ENCODE measurements at places on chromosomes 12 and 14.

DNA sequence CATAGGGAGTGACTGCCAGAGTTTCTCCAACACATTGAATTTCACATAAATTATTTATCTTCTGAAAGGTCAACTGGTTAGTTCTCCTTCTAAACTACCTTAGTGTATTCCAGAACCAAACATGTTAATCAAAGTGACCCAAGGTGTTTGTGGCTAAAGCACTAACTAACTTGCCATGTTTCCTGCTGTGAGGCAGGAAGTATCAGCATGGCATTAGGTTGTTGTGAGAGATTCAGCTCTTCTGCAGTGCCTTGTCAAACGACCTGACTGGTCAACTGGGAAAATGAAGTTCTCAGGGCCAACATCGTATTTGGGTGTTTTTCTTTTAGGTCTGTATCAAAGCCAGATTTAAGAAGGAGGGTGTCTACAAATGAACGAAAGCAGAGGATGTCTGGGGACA, 448.1 kb downstream of the APAF1 start:
- no peak overlapping the region for H3K27ac ChIP-seq
- no peaks in the 10 kb centered on the region for H3K27me3 ChIP-seq
- no peaks in the 10 kb centered on the region for H3K36me3 ChIP-seq
- H3K4me3 ChIP-seq = no peak overlapping the region
- H3K4me1 ChIP-seq = no peaks in the 10 kb centered on the region

- H3K4me3 ChIP-seq = no peak overlapping the region
- H3K36me3 ChIP-seq = no peaks in the 10 kb centered on the region
- no peaks in the 10 kb centered on the region for H3K27me3 ChIP-seq
- no peak overlapping the region for H3K27ac ChIP-seq
- no peak for DNase-seq
These were observed 232.1 kb upstream of the SEL1L start for GRCh38 chr14:81765651-81766275.

DNA sequence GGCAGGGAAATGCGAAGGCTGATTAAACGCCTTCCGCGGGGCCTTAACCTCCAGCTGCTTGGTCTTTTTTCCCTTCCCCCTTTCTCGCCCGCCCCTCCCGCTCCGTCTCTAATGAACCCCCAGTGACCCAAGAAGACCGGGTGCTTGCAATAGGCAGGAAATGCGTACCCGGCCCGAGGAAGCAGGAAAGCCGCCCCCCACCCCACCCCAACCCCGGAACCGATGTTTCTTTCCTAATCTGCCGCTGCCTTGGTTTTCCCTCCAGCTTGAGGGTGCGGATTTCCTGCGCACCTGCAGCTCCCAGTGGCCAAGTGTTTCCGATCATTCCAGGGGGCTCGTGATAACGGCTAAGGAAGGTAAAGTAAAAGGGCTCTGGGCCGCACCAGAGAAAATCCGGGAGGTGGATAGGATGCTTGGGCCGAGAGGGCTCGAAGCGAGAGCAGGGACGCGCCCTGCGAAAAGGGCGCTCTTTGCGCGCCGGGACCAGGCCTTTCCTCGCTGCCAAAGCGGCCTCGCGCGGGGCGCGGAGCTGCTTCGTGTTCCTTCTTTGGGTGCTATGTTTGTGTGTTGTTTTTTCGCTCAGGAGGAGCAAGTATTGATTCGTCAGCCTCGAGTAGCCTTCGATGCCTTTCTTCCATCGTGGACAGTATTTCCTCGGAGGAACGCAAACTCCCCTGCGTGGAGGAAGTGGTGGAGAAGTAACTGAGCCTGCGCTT, 983 bp downstream of the MYF6 start:
- peak overlapping the region; percentile 47 for H3K4me3 ChIP-seq
- peaks cover 42% of the 10 kb centered on the region for H3K27me3 ChIP-seq
- no peak overlapping the region for H3K27ac ChIP-seq
- peak; percentile 11 for DNase-seq
- H3K36me3 ChIP-seq = no peaks in the 10 kb centered on the region

- no peaks in the 10 kb centered on the region for H3K27me3 ChIP-seq
- no peak overlapping the region for H3K4me3 ChIP-seq
- no peak overlapping the region for H3K27ac ChIP-seq
- H3K36me3 ChIP-seq = no peaks in the 10 kb centered on the region
- no peak for DNase-seq
- no peaks in the 10 kb centered on the region for H3K4me1 ChIP-seq
These were observed 838.6 kb downstream of the BCL11B start for GRCh38 chr14:98433436-98433835.

DNA sequence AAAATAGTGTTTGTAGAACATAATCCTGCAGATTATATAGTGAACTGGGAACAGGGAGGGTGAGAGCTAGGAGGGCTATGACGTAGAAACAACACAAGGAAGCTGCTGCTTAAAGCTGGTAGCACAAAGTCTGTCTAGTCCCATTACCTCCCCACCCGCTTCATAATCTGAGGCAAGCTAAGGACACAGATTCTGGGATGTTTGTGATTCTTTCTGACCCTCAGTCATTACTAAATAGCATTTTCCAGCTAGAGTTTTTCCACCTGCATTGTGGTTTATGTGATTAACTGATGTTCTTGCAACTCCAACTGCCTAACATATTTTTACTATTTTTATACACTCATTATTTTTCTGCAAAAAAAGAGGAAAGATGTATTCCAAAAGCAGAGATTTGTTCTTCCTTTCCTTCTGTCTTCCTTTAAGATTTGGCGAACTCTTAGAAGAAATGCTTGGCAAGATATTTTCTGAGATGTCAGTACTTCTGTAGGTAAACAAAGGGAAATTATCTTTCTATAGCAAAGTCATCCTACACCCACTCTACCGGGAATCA, 293.2 kb upstream of the FAR2 start:
- H3K27ac ChIP-seq = no peak overlapping the region
- no peaks in the 10 kb centered on the region for H3K36me3 ChIP-seq
- no peak for DNase-seq
- no peaks in the 10 kb centered on the region for H3K27me3 ChIP-seq
- no peaks in the 10 kb centered on the region for H3K4me1 ChIP-seq

- H3K36me3 ChIP-seq = no peaks in the 10 kb centered on the region
- peaks cover 36% of the 10 kb centered on the region for H3K4me1 ChIP-seq
- H3K27me3 ChIP-seq = no peaks in the 10 kb centered on the region
These were observed 17.8 kb upstream of the CD9 start for GRCh38 chr12:6182279-6182898.

DNA sequence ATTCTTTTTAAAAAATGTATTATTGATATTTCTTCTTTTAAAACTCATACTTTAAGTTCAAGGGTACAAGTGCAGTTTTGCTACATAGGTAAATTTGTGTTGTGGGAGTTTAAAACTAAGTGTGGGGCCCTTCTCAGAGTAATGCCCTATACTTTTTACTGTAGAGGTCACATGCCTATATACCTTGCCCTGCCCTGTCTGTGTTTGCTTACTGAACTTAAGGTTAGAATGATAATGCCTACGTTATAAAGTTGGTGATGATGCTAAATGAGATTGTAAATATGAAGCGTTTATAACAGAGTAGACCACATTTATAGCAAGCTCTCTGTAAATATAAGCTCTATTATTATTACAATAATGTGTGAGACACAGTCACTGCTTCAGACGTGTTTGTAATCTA, 261.9 kb downstream of the RASSF9 start:
- no peaks in the 10 kb centered on the region for H3K27me3 ChIP-seq
- H3K4me1 ChIP-seq = no peaks in the 10 kb centered on the region
- H3K27ac ChIP-seq = no peak overlapping the region
- no peaks in the 10 kb centered on the region for H3K36me3 ChIP-seq
- no peak overlapping the region for H3K4me3 ChIP-seq

GRCh38 chr12:90013409-90013808, 304.8 kb upstream of the ATP2B1 start:
- no peaks in the 10 kb centered on the region for H3K4me1 ChIP-seq
- no peak overlapping the region for H3K27ac ChIP-seq
- H3K27me3 ChIP-seq = no peaks in the 10 kb centered on the region
- DNase-seq = no peak

DNA sequence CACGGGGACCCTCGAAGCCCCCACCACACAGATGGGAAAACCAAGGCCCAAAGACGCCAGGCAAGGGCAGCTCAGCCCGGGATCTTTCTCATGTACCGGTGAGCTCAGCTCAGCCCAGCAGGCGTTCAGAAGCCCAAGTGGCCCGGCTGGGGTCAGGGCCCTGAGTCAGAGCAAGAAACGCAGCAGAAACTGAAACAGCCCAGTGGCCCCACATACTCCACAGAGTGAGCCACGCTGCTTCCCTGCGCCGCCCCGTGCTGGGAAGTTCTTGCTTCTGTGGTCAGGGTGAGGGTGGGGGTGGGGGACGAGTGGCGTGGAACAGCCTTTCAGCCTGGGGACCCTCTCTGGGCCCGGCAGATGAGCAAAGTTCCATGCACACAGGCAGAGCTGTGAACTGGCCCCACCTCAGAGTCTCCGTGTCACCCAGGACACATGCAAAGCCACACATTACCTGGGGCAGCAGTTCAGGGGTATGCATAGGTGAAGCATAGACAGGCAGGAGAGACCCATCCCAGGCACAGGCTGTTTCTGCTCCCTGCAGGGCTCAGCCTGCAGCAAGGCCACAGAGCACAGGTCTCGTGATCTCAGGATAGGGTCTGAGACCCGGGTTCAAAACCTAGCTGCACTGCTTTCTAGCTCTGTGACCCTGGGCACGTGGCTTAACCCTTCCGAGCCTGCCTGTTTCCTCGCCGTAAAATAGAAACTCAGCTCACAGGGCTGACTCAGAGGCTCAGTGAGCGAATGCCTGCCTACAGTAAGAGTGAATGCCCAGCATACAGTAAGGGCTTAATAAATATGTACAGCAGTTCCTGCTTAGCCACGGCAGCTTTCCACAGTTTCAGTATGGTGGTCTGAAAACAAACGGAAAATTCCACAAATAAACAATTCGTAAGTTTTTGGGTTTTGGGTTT, 21.6 kb downstream of the NCOR2 start:
- H3K36me3 ChIP-seq = peaks cover 23% of the 10 kb centered on the region
- no peak overlapping the region for H3K4me3 ChIP-seq
- DNase-seq = no peak
- peaks cover 77% of the 10 kb centered on the region for H3K4me1 ChIP-seq
- H3K27me3 ChIP-seq = no peaks in the 10 kb centered on the region

GRCh38 chr12:25301798-25302197, 51.1 kb upstream of the KRAS start:
- H3K36me3 ChIP-seq = no peaks in the 10 kb centered on the region
- H3K4me3 ChIP-seq = no peak overlapping the region
- no peaks in the 10 kb centered on the region for H3K4me1 ChIP-seq
- no peaks in the 10 kb centered on the region for H3K27me3 ChIP-seq

DNA sequence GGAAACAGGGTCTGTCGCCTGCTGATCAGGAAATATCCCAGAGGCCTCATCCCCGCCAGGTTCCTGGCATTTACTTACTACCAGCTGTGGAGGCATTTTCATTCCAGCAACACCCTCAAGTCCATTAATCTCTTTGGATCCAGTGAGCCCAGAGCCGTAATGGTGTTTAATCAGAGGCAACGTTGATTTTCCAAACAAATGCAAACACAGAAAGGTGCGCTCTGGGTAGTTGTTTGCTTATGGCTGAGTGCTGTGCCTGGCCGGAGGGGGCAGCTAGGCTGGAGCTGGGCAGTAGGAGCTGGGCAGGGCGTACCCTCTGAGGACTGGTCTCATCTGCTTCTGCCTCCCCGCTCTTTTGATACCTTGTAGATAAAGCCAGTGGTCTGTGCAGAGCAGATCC, 110.6 kb downstream of the ADCK1 start:
- H3K27me3 ChIP-seq = no peaks in the 10 kb centered on the region
- DNase-seq = no peak
- no peak overlapping the region for H3K4me3 ChIP-seq
- no peak overlapping the region for H3K27ac ChIP-seq
- H3K4me1 ChIP-seq = peaks cover 17% of the 10 kb centered on the region

GRCh38 chr12:27981874-27982273, 9.3 kb upstream of the PTHLH start:
- no peak overlapping the region for H3K4me3 ChIP-seq
- no peaks in the 10 kb centered on the region for H3K36me3 ChIP-seq
- no peak for DNase-seq
- peaks cover 18% of the 10 kb centered on the region for H3K27me3 ChIP-seq
- H3K4me1 ChIP-seq = no peaks in the 10 kb centered on the region

- no peaks in the 10 kb centered on the region for H3K27me3 ChIP-seq
- no peak overlapping the region for H3K4me3 ChIP-seq
- no peak overlapping the region for H3K27ac ChIP-seq
- no peaks in the 10 kb centered on the region for H3K4me1 ChIP-seq
- no peak for DNase-seq
- no peaks in the 10 kb centered on the region for H3K36me3 ChIP-seq
These were observed 966.9 kb downstream of the NRXN3 start for GRCh38 chr14:79137045-79137430.

- no peak for DNase-seq
- H3K36me3 ChIP-seq = peaks cover 15% of the 10 kb centered on the region
- H3K4me1 ChIP-seq = no peaks in the 10 kb centered on the region
These were observed 22.8 kb upstream of the KLHDC2 start for GRCh38 chr14:49745191-49745590.

- DNase-seq = peak; percentile 23
- no peaks in the 10 kb centered on the region for H3K4me1 ChIP-seq
- no peaks in the 10 kb centered on the region for H3K27me3 ChIP-seq
- no peak overlapping the region for H3K27ac ChIP-seq
- H3K4me3 ChIP-seq = no peak overlapping the region
These were observed 390.7 kb downstream of the SYT1 start for GRCh38 chr12:79255288-79255687.

DNA sequence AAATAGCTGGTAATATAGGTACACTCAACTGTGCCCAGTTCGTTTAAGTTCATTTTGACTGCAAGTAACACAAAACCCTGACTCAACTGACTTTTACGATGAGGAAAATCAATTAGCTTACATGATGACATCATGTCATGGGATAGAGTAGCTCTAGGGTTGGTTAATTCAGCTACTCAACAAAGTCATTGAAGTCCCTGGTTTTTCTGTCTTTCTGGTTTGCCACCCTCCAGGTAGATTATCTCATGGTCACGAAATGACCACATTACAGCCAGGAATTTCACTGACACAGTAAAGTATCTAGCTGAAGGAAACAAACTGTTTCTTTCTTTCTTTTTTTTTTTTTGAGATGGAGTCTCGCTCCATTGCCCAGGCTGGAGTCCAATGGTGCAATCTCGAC, 68.5 kb upstream of the FUT8 start:
- H3K4me1 ChIP-seq = no peaks in the 10 kb centered on the region
- no peak for DNase-seq
- no peaks in the 10 kb centered on the region for H3K36me3 ChIP-seq
- no peak overlapping the region for H3K4me3 ChIP-seq
- no peak overlapping the region for H3K27ac ChIP-seq

All from spinal cord (tissue), 10 donors.